Breast epithelium (tissue), 4 donors: ENCODE measurements at places on chromosomes 13 and 19. TPM values are rescaled to one million over a fixed set of nuclear protein-coding genes. Genes with fewer than 3 reads are reported as not detected.
A peak's percentile ranks its signal among the peaks of the same experiment; 100 is the strongest.

The NLRP12 gene
- 0.32 TPM for total RNA-seq

The FLT1 gene
- 29.0 TPM for total RNA-seq

The RUBCNL gene
- total RNA-seq, result 3.3 TPM

- no peak overlapping the region for H3K27ac ChIP-seq
- no peaks in the 10 kb centered on the region for H3K36me3 ChIP-seq
- no peak for DNase-seq
- H3K4me1 ChIP-seq, result no peaks in the 10 kb centered on the region
- H3K4me3 ChIP-seq, result no peak overlapping the region
Measured at GRCh38 chr13:111975539-111976473, 91.1 kb upstream of the SOX1 start.

- no peak for DNase-seq
- H3K4me3 ChIP-seq, result peak within 1 kb of the TSS; percentile 50
- peaks cover 11% of the 10 kb centered on the region for H3K27me3 ChIP-seq
- H3K4me1 ChIP-seq, result peaks cover 4% of the 10 kb centered on the region
- no peaks in the 10 kb centered on the region for H3K36me3 ChIP-seq
- peak within 1 kb of the TSS; percentile 6 for H3K27ac ChIP-seq
Measured at GRCh38 chr19:55354698-55355212, at the start of gene COX6B2. Gene COX6B2, minus strand, starts transcription at chr19:55354719. Its CDS starts 198 bp downstream, at chr19:55354521.
